ENCODE measurements at places on chromosomes 6 and 20. TPM values are rescaled to one million over a fixed set of nuclear protein-coding genes. Genes with fewer than 3 reads are reported as not detected.

DNA sequence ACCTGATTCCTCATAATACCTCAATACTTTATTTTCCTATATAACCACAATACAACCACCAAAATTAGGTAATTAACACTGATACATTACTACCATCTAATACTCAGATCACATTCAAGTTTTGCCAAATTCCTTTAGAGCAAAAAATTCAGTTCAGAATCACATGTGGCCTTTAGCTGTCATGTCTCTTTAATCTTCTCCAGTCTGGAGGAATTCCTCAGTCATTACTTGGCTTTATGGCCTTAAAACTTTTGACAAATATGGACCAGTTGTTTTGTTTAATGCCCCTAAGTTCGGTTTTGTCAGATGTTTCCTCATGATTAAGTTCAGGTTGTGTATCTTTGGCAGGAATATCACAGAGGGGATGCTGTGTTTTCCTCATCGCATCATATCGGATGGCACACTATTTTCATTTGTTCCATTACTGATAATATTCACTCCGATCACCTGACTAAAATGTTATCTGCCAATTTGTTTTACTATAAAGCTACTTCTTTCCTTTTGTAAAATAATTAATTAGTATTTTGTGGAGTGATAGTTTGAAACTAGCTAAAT is 51.2 kb upstream of the AKIRIN2 start:
- DNase-seq, result no peak

The RPP40 gene
- 4.7 TPM for total RNA-seq

- no peak for DNase-seq
Measured at GRCh38 chr6:103522045-103522444, 1337.7 kb downstream of the HACE1 start.

DNA sequence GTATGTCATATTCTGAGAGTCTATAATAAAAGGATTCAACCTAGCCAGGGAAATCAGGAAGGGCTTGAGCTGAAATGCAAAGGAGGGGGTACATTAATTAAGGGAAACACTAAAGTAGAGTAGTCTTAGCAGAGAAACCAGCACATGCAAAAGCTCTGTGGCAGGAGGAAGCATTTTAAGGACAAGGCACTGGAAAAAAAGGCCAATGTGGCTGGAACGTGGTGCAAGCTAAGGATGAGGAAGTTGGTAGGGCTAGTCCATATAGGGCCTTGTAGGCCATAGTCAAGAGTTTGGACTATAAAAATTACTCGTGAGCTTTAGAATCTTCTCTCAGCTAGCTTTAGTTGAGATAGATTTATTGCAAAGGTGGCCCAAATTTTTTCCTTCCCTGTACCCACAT is 75.2 kb upstream of the TOP1 start:
- no peak for DNase-seq

GRCh38 chr6:42423244-42423643 is 28.5 kb downstream of the TRERF1 start:
- DNase-seq, result no peak

The NUP43 gene
- total RNA-seq, result 29.0 TPM

- no peak for DNase-seq
Measured at GRCh38 chr20:47789764-47790579, 4.7 kb upstream of the SULF2 start.

- no peak for DNase-seq
Measured at GRCh38 chr6:135144673-135145062, 36.4 kb upstream of the MYB start.

DNA sequence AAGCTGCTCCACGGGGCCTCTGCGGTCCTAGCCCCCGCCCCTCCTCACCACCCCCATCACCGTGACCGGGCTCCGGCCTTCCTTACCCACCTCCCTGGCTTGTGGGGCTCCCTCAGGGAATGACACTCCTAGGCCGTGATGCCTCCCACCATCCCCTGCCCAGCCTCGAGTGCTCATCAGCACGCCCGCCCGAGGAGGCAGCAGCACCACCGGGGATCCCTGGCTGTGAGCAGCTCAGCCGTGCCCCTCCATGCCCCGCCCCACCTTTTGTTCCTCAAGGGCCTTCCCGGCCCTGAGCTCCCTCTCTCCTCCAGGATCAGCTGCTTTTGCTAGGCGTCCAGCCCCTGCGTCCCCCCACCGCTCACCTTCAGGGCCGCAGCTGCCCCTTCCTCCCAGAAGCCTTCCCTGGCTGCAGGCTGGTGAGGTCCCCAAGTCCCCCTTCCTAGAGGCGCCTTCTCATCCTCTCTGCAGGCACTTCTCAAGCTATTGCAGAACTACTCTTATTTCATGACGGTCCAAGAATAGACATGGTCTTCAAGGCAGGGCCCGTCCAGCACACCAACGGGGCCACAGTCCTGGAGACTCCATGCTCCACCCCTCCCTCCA is 3.0 kb downstream of the FNDC11 start:
- no peak for DNase-seq

GRCh38 chr6:17740559-17741220 is 34.0 kb upstream of the NUP153 start:
- DNase-seq, result no peak

The RPP21 gene
- total RNA-seq, result 27.9 TPM

The HELZ2 gene
- 25.5 TPM for total RNA-seq

DNA sequence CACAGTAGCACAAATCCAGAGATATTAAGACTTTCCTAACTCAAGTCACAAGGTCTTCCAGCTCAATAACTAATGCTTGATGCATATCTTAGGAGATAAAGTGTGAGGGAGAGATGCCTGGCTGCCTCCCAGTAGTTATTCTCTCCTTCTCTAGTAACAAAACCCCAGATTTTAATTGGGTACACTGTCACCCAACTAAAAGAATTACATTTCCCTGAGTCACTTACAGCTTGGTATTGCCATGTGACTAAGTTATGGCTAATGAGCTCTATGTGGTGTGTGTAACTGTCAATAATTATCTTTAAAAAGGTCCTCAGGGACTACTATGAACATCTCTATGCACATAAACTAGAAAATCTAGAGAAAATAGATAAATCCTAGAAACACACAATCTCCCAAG is 32.0 kb downstream of the KIF6 start:
- no peak for DNase-seq

The TUBE1 gene
- 20.6 TPM for total RNA-seq

The UST gene
- total RNA-seq, result 15.2 TPM

The GRIK2 gene
- 1.7 TPM for total RNA-seq

GRCh38 chr20:58019850-58020625 is 208.4 kb downstream of the ANKRD60 start:
- peak; percentile 67 for DNase-seq

The NR2E1 gene
- not detected for total RNA-seq

- no peak for DNase-seq
Measured at GRCh38 chr6:69449887-69450286, 346.9 kb downstream of the LMBRD1 start.

DNA sequence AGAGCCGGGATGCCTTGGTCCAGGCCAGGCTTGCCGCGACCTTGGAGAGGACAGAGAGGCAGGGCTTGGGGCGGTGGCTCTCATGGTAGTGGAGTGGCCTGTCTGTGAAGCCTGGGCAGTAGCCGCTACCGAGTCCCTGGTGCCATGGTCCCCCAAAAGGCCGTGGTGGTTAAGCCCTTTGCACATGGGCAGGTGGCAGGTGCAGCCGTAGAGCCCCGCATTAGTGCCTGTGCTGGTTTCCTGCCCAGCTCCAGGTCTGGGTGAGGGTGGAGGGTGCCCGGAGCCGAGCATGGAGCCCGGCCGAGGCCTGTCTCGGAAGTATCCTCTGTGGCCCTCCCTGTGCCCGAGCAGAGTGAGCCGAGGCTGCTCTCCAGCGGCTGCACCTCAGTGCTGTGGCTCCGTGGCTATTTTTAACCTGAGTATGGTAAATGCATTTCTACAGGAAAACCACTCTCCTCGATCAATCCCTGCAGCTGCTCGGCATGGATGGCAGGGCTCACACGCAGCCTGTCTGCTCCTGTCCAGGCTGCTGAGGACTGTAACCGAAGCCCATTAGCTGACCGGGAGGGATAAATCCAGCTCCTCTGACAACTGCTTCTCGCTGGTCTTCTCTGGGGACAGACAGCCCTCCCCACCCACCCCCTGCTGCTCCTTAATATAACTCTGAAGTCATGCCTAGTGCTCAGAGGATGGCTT is 36.3 kb upstream of the GATA5 start:
- DNase-seq, result no peak

- DNase-seq, result no peak
Measured at GRCh38 chr6:103769431-103769830, 1090.3 kb downstream of the HACE1 start.

- no peak for DNase-seq
Measured at GRCh38 chr20:62209850-62210495, 10.1 kb downstream of the HRH3 start.

- DNase-seq, result no peak
Measured at GRCh38 chr20:44552050-44552449, 30.2 kb upstream of the SERINC3 start.

The FAM8A1 gene
- 31.3 TPM for total RNA-seq

GRCh38 chr6:73560182-73560732 is 39.4 kb upstream of the EEF1A1 start:
- no peak for DNase-seq

DNA sequence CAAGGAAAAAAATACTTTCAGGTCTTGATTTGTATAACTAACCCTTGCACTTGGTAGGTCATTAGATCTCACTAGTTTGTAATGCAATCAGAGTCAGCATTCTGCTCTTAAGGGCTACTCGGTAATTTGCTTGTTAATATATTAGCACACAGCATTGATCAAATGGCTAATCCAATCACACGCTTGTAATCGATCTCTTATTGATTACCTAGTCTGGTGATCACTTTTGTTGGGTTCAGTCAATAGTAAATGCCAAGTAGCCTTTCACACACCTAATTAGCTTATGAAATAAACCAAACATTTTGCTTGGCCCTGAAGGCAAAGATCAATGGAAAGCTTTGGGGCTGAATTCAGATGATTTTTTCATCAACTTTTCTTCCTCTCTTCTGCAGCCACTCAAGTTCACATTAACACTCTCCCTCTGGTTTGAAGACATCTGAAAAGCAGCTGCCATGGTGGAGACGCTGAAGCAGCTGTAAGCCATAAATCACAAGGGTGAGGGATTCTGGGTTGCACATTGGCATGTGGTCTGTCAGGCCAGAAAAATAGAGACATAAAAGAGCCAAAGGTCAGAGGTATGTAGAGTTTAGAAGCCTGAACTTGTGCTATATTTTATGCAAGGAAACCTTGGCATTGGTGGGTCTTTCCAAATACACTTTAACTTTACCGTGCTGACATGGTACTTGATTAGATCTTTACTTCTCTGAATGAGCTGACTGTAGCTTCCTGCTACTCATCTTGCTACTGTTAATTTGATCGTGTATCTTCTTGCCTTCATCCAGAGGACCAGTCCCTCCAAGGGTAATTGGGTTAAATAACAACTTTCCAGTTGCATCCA is 234.4 kb downstream of the SIM1 start:
- no peak for DNase-seq

The SALL4 gene
- total RNA-seq, result 0.19 TPM

GRCh38 chr6:53792016-53792415 is 2.8 kb upstream of the LRRC1 start:
- DNase-seq, result no peak

DNA sequence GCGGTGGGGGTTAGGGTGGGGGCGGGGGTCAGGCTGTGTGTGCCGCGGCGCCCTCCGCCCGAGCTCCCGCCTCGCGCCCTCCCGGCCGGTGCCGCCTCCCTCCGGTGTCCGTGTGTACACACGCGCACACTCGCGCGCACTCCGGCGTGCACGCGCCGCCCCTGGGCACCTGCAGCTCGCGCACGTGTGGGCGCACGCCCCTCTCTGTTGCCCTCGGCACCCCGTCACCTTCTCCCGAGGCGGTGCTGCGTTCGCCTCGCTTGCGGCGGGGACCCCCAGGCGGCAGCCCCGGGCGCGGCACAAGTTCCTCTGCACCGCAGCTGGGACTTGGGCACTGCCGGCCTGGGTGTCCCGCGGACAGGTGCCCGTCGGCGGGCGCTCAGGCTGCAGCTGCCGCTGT is 525 bp downstream of the MACROD2 start:
- DNase-seq, result no peak

The LAMP5 gene
- total RNA-seq, result 0.51 TPM

- DNase-seq, result no peak
Measured at GRCh38 chr6:69007781-69008180, 372.7 kb downstream of the ADGRB3 start.
